ENCODE measurements at places on chromosomes 4 and X.

GRCh38 chrX:27746516-27746915 is 61.3 kb upstream of the MAGEB10 start:
- no peak for DNase-seq

GRCh38 chr4:118224243-118224829 is 128.5 kb downstream of the PRSS12 start:
- DNase-seq = no peak

DNA sequence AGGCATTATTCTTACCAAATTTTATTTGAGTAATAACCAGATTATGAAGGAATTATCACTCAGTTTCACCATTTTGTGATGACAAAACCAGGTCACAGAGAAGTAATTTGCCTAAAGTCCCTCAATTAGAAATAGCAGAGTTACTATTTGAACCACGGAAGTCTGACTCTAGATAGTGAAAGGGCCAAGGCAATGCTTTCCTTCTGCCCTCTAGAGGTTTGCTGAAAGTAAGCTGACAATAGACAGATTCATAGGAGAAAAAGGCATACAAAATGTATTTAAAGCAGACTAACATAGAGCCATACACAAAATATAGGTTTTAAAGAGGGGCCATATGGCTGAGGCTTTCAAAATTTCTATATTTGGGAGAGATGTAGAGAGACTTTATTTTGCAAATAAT is 43.1 kb downstream of the CXXC4 start:
- DNase-seq = no peak

- no peak for DNase-seq
Observed at GRCh38 chr4:89617317-89617716, 219.6 kb downstream of the SNCA start.

- DNase-seq = no peak
Observed at GRCh38 chrX:47499293-47499692, 16.3 kb upstream of the ZNF41 start.
